ENCODE measurements at places on chromosomes 2 and 18.

DNA sequence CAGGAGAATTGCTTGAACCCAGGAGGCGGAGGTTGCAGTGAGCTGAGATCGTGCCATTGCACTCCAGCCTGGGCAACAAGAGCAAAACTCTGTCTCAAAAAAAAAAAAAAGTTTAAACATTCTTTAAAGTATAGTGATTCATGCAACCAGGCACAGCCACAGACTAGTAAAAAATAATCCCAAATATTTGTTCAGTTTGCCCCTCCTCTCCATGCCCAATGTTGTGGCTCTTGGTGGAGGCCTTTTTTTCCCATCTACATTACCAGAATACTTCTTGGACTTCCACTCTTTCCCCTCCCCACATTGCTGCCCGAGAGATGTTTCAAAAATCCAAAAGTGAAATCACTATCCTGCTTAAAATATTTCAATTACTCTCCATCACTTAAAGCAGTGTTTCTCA is 5.1 kb upstream of the MALT1 start:
- no peak for DNase-seq

- DNase-seq: no peak
These were observed 2.1 kb downstream of the ASTL start for GRCh38 chr2:96136129-96136720.

DNA sequence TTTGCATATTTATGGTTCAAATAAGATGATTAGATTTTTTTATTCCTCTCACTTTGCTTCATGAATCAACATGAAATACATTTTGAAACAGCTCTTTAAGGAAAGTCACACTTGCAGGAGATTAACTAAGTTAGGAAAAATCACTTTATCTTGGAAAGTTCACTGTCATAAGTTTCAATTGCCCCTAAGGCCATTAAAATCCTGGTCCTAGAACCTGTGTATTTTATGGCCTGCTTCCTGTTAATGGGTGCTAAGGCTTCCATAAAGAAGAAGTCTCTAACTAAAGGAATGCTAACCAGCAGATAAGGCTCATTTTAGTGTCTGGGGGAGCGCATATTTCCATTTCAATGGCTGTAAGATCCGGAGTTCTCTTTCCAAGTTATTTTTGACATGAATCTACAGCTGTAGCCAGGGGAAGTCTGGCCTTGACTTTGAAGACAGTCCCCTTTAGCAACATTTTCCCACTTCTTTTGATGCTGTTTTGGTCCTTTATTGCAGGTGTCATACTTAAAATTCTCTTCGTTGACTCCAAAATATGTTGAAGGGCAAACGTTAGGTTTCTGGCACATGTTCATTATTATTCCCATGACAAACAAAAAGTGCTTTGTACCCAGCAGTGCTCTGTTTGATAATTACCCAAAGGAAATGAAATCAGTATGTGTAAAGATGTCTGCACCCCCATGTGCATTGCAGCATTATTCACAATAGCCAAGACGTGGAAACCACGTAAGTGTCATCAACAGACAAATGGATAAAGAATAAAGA is 34.4 kb upstream of the SH3BP4 start:
- DNase-seq: no peak

DNA sequence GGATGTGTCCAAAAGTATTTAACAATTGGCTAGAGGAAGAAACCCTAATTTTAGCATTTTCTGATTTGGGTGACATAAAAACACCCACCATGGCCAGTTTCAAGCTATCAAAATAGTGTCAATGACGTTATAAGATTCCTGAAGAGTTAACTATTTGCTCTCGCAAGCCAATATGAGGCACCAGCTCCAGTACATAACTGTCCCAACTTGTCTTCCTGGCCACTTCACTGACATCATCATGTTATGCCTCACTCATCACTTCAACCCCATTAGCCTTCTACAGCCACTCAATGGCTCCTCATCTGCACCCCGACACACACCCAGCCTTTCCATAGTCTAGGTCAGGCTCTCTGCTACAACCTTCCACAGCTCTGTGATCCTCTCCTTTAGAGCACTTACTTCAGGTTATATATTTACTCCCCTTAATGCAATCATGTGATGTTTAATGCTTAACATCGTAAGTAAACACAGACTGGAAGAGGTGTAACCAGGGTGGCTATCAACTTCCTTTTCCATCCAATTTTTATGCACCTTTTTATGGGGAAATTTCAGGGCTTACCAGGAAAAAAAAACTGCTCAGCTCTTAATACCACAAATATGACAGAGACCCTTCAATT is 158.7 kb downstream of the VWC2L start:
- DNase-seq: no peak

DNA sequence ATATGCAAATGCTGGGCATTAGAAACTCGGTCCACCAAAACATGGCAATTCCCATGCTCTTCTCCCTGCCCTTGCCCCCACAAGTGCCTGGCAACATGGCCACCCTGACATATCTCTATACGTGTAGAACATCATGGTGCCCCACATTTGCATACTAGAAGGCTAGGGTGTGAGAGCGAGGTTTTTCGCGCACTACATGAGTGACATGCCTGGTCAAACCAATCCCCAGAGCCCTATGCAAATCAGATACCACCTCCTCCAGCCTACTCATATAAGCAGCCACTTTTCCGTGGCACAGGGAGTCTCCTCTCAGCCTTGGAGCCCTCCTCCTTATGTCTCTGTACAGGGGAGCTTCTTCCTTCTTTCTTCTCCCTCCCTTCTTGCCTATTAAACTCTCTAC is 296.1 kb upstream of the GULP1 start:
- DNase-seq: no peak

- DNase-seq: no peak
These were observed 53.1 kb downstream of the CTDP1 start for GRCh38 chr18:79732721-79733025.

DNA sequence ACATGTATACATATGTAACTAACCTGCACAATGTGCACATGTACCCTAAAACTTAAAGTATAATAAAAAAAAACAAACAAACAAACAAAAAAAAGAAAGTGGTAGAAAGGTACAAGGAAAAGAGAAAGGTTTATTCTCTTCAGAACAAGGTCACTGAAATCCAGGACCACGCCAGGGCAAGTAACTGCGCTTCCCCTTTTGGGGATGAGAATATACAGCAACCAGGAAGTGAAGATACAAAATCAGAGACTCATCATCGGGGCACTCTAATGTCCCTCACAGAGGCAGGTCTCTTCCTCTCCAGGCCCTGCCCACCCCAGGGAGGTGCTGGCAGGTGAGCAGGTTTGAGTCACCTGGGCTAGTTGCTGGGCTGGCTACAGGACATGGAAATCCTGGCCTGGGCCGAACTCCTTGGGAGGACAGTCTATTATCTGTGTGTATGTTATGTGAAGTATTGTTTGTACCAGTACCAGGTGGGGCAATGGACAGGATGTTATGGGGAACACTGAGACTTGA is 100.4 kb upstream of the GPR45 start:
- DNase-seq: no peak

- peak; percentile 5 for DNase-seq
These were observed 45.1 kb upstream of the ACAA2 start for GRCh38 chr18:49858309-49859020.

- DNase-seq: no peak
These were observed 294.4 kb upstream of the CHAC2 start for GRCh38 chr2:53473236-53473635.

GRCh38 chr18:58026857-58027256 is 17.2 kb upstream of the NEDD4L start:
- DNase-seq: no peak

DNA sequence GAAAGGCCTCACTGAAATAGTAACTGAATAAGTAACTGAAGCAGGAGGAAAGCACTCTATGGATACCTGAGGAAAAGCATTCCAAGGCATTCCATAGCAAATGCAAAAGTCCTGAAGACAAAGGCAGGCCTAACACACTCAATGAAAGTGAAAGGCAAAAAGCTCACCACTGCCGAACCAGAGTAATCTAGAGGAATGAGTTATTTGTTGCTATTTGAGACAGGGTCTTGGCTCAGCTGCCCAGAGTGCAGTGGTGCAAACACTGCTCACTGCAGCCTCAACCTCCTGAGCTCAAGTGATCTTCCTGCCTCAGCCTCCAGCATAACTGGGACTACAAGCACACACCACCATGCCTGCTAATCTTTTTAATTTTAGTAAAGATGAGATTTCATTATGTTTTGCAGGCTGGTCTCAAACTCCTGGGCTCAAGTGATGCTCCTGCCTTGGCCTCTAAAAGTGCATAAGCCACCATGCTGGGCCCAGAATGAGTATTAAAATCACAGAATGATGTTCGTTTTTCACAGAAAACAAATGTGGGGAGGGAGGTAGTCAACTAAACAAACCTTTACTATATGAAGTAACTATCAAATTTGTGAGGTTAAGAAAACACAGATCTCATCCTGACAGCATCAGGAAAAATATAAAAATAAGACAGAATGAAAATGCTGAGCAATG is 17.9 kb downstream of the PIAS2 start:
- DNase-seq: no peak

GRCh38 chr18:48926420-48926857 is 24.3 kb downstream of the SMAD7 start:
- DNase-seq: no peak

All from stimulated activated CD8-positive, alpha-beta memory T cell treated with anti-CD3 and anti-CD28 coated beads, Interleukin-7, amount 100 ng/mL, for 1 hour (primary cell).